ENCODE measurements at places on chromosomes 1 and 21.

DNA sequence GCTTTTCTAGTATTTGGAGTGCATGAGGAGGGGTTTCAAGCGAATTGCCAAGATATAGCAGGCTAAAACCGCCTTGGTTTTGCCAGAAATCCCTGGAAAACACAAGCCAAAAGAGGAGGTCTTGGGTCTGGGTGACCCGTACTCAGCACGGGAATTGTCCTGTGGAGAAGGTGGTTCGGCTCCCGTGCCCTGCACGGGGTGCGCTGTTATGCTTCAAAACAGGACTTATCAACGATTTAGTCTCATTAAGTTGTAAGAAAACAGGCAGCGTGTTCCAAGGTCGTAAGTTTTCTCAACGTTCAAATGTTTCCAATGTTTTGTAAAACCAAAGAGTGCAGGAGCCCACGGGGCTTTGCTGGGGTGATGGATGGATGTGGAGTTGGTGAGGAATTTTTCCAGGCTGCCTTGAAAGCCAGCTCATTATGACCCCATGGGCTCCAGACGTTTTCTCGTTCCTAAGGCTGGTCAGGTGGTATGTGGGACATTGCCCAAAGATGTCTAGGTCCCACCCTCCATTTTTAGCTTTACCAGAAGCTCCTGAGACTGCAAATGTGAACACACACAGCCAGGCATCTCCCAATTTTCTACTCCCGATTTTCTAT lies 75.4 kb upstream of the CLDN14 start:
- no peak for DNase-seq

- no peak for DNase-seq
These were observed 7.4 kb downstream of the HCRTR1 start for GRCh38 chr1:31624731-31625514.

DNA sequence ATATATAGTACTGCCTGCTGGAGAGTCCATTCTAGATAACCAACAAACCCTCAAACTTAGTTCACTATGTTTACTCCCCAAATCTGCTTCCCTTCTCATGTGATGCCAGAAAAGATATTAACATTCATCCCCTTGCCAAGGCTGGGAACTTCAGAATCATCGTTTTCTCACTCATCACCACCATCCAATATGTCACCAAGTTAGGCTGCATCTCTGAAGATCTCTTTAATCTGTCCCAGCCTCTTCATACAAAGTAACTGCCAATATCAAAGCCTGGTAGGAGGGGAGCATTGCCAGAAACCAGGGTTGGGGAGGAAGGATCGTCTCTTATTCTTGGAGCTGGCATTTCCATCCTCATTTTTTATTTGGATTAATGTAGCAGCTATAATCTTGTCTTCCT lies 71.6 kb downstream of the XCL2 start:
- DNase-seq = no peak

- no peak for DNase-seq
These were observed 11.1 kb downstream of the BATF3 start for GRCh38 chr1:212688341-212689047.

DNA sequence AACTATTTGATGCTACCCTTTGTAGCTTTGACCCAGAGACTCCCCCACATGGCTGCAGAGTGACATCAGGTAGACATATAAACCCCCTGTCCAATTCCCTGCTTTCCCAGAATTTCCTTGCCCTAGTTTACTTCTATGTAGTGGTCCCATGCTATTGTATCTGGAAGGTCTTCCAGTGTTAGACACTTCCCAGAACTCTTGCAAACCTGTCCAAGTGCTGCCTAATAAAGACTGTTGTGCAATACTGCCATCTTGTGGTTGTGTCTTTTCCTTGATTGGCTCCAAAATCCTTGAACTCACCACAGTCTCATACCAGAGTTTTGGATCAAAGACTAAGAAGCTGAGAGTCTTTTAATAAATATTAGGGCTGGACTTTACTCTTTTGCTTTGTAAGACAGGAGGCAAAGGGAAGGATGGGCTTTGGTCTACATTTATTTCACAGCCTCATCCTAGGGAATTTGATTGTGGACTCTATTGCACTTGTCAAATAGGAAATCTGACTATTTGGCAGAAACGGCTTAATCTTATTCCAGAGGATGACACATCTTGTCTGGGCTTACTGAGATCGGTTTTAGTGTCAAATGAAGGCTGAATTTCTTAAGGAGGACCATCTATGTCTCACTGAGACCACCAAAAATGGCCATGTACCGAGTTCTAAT lies 169.9 kb downstream of the LRRC7 start:
- no peak for DNase-seq

DNA sequence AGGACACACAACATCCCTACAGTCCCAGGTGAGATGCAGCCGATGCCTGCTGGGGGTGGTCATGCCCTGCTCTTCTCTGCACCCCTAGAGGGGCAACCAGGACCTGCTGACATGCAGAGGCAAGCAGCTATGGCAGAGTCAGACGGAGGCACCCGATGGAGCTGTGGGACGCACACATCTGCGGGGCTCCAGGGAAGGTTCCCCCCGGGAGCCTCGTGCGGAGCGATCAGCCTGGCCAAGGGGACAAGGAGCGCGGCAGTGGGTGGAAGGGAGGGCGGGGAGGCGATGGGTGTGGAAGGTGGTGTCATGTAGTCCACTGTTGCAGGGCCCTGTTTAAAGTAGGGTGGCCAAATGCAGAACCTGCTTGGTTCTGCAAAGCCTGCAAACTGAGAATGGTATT lies 143.0 kb upstream of the AJAP1 start:
- DNase-seq = no peak

- peak; percentile 69 for DNase-seq
These were observed 5.1 kb downstream of the MAP7D1 start for GRCh38 chr1:36160949-36161485.

DNA sequence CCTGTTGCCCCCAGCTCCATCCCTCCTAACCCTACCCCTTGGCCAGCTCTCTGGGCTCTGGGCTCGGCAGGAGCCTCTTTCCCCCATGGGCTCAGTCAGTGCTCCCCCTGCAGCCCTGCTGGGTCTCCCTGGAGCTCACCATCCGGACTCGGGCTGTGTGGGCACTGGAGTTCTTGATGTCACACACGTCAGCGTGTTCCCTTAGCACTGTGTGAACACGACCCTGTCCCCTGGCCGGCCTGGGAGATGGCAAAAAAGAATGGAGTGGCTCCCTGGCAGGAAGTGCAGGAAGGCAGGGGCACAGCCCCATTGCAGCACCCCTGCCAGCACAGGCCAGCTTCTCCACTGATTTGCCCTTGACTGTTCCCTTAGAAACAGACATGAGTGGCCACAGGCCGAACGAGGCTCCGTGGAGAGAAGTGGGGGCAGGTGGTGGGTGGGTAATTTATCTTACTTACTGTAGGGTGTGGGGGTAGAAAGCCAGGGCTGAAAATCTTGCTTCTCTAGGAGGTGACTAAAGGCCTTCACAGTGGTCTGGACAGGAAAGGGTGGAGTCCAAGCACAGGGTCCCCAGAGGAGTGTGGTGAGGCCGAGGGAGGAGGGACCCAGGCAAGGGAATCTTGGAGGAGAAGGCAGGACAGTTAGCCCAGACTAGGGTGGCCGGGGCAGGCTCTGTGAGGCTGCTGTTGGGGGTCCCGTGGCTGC lies 381.7 kb upstream of the VAMP3 start:
- DNase-seq = no peak

DNA sequence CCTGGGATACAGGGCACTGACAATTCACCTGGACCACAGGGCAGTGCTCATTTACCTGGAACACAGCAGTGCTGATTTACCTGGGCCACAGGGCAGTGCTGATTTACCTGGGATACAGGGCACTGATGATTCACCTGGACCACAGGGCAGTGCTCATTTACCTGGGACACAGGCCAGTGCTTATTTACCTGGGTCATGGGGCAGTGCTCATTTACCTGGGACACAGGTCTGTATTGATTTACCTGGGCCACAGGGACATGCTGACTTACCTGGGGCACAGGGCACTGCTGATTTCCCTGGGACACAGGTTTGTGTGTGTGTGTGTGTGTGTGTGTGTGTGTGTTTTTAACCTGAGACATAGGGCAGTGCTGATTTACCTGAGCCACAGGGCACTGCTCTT lies 261.7 kb downstream of the MATN1 start:
- DNase-seq = no peak

DNA sequence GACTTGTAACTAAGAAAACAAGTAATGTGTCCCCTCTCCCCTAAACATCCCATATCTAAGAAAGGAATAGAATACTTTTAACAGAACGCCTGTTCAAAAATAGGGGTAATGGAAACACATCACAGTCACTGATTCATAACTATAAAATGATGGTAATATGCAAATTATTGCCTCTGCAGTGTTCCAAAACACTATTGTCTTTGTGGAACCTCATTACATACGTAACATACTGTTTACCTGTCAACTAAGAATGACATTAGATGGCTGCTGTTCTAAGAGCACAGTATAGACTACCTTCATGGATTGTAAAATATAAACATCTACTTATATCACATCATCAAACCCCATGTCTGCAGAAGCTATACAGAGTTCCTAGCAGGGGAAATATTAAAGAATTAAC lies 3.4 kb upstream of the BCL2L15 start:
- DNase-seq = no peak

- no peak for DNase-seq
These were observed 107.7 kb upstream of the CACYBP start for GRCh38 chr1:174892016-174892415.

DNA sequence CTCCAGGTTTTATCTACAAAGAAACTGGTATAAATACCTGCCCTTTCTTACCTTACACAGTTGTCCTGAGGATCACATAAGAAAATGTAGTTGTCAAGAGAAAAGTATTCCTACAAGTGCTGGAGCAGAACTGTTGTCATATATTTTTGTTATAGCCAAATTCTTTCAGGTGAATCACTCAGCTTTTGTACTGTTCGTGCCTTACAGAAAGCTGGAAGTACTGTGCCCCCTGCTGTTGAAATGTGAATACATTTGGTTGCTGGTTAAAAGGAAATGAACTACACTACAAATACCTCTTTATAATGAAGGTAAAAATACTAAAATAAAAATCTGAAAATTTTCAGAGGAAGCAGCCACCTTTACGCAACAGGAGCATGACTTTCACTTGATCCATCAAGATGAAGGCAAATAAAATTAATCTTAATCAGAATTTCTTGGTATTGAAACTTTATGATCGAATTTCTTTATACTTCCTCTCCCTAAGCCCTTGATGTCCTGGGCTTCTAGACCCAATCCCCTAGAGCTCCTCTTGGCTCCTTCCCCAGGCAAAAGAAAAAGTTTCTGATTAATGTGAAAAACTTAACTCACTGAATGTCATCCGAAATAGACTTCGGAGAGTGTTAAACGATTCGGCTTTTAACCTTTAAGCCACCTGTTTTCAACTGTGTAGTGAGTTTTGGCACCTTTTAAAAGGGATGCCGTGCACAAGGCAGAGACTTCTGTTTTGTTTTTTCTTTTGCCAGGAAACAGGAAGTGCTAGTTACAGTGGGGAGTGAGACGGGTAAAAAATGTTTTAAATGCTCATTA lies 12.5 kb downstream of the CHML start:
- no peak for DNase-seq

GRCh38 chr1:6623269-6623965 lies 1.3 kb upstream of the THAP3 start:
- DNase-seq = no peak

GRCh38 chr1:54885807-54886723 lies 930 bp downstream of the DHCR24 start:
- DNase-seq = no peak

DNA sequence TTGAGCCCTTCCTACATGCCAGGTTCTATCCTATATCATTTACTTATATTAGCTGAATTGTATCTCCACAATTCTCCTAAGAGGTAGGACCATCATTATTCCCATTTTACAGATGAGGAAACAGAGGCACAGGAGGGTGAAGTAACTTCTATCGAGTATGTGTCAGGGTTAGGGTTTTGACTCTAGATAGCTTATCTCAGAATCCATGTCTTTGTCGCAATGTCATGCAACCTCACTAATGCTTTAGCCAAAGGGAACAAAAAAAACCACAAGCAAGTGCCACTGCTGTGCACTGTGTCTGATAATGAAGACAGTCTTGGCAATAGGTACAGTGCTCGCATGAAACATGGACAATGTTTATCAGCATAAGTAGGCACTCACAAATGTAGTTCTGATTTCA lies 95.4 kb upstream of the CLDN14 start:
- no peak for DNase-seq

GRCh38 chr1:240644732-240645131 lies 32.8 kb upstream of the GREM2 start:
- DNase-seq = no peak

DNA sequence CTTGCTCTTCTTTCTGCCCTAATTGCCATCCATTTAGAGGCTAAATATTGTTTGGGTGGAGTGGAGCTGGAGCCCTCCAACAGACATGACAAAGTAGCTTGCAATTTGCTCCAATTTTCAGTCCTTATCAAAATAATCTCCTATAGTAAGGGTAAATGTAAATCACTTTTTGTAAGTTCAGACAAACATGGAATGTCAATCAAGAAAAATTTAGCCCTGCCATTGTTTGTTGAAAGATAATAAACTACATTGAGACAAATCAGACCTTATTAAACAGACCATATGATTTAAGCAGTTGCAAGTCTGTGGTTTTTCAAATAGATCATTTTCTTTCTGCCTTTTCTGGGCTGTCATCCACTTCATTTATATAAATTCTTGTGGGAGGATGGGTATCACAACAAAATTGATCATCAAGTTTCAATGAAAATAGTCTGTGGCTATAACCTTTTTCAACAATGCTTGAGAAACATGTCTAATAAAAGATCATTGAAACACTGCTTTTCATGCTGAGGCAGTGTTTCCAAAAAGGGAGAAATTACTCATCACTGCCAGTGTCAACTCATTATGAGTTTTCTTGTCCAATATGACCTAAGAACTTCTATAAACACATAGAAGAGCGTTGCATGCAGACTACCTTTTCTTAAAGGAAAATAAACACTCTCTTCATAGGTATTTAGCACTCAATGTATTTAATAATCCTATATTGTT lies 1152.0 kb upstream of the B3GALT2 start:
- no peak for DNase-seq

- DNase-seq = no peak
These were observed 42.2 kb downstream of the RNF220 start for GRCh38 chr1:44447051-44447810.
